Vagina (tissue), 2 donors: ENCODE measurements at places on chromosomes 4 and X.

DNA sequence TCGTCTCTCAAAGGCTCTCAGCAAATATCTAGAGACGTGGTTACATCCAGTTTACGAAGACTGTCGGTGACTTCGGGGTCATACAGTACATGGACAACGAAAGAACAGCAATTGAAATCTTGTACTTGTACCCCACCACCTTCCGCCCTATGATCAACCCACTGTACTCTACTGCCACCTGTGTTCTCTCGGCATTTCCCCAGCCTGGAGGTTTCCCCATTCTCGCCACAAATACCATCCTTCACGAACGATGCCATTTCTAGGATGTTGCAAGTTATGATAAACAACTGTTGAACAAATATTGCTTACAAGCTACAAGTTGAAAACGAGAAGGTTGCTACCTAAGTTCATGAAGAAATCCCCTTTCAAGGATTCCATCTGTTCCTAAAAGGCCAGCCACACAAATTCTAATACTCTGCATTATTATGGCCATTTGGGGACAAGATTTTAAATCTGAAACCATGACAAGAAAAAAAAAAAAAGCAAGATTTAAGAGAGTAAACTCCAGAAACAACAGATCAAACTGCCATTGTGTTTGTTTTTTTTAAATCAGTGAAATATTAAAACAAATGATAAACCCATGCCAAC, 1.6 kb downstream of the APBB2 start:
- no peak for DNase-seq

DNA sequence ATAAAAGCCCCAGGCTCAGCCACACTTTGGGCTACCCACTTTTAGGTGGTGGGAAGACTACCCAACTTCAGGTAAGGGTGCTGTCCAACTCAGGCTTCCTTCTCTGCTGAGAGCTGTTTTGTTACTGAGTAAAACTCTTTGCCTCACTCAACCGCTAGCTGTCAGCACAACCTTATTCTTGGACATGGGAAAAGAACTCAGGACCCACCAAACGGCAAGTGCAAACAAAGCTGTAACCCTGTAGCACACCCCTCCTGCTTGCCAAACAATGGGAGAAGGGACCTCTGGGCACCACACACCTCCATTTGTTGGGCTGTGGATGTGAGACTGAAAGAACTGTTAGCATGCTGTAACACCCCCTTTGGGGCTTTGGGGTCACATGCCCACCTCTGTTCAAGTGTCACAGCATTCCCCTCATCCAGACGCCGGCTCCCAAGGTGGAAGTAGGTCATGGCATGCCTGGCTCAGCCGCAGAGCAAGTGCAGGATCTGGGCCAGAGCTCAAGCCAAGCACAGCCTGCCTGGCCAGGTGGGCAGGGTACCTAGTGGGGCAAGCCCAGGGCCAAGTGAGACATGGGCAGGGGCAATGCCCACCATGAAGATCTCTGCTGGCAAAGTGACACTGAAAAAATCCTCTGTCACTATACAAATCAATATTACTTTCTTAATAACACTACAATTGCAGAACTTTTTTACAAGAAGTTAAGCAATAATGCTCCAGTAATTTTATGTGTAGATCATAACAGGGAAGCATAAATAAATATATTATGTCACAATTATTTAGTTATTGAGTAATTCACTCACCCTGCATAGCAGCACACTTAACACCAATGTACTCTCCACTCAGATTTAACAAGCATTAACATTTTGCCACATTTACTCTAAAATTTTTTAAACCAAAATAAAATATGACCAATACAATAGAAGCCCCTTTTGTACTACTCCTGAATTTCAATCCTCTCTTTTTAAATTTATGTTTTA, 107.2 kb downstream of the TBCK start:
- DNase-seq: no peak

- no peak for DNase-seq
These were observed 378 bp upstream of the RPS6KA6 start for GRCh38 chrX:84188320-84188834.

GRCh38 chr4:128232719-128233118, 54.9 kb downstream of the PGRMC2 start:
- no peak for DNase-seq

DNA sequence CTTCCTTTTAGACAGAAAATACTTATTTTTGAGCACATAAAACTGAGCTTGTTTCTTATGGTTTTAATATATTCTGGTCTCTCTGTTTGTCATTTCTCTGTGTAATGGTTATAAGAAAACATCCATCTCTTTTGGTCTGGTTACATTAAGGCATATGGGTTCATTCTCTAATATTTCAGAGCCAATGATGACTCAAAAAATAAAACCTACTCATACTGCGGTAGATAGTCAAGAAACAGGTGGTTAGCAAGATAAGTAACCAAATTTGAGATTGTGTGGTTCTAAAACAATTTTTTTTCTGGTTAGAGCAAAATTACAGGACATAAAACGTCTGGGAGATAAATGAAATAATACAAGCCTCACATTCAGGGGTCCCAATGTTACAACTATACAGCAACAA, 654.5 kb downstream of the STIM2 start:
- no peak for DNase-seq

GRCh38 chr4:153362184-153362583, 17.7 kb downstream of the MND1 start:
- no peak for DNase-seq

GRCh38 chr4:39608451-39608850, 30.2 kb downstream of the SMIM14 start:
- no peak for DNase-seq

- DNase-seq: no peak
These were observed 128.7 kb downstream of the DCLK2 start for GRCh38 chr4:150206954-150207353.
